ENCODE measurements at places on chromosomes 11 and 22.

DNA sequence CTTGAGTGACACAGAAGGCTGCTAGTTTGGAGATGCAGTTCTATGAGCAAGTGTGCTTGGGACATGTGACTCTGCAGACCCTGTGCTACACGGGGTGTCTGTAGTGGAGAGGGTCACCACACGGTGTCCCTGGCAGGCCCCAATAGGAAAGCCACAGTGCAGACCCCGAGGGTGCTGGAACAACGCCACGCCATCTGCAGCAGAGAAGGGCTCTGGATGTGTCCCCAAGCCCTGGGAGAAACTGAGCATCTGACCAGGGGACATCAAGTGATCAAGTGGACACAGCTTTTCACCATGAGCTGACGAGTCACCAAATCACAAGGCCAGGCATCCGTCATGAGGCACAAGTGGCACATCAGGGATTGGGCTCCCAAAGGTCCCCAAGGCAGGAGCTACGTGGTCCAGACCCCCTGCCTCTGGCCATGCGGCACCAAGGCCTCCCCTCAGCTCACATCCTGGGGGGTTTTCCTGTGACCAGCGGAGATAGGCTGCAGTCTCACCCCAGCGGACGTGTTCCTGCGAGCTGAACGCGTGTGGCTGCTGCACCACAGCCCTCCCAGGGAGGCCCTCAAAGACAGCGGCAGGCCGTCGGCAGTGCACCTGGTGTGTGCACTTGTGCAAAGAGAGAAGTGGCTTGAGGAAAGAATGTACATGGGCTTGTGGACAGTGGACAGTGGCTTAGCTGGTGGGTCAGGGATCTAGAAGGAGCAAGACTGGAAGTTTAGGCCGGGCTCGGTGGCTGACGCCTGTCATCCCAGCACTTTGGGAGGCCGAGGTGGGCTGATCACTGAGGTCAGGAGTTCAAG is 96.7 kb downstream of the RPS6KA4 start:
- no peak for DNase-seq

- DNase-seq, result no peak
Observed at GRCh38 chr11:914747-915501, 4.3 kb upstream of the CHID1 start.

GRCh38 chr22:28002181-28002700 is 83.2 kb upstream of the PITPNB start:
- peak; percentile 6 for DNase-seq

DNA sequence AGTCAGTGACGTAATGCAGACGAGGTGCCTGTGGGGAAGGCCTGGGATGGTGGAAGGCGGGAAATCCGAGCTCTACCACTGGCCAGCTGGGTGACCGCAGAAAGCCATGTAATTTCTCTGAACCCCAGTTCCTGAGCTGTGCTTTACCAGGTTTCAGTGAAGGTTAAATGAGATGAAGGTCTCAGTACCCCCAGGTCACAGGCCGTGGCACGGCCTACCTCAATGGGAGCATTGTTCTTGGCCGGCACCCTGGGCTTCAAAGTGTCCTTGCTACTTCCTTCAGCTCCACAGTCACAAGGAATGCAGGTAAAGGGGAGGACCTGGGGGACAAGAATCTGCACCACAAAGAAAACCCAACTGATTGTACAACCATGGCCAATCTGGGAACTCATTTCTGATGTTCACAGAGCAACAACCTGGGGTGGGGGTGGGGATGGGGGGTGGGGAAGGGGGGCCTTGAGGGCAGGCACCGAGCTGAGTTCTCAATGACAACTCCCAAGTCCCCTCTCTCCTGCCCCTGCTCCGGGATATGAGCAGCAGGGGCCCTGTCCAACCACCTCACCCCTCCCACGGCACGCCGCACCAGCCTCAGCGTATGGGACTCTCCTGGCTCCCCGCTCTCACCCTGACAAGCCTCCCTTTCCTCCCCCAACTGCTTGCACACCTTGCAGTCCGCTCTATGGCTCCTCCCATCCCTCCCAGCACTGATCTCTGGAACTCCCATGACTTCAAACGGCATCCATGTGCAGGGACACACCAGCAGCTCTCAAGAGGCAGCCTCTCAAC is 59.1 kb upstream of the ARFGAP3 start:
- DNase-seq, result no peak

- DNase-seq, result no peak
Observed at GRCh38 chr11:130313383-130314183, 1.1 kb downstream of the ZBTB44 start.

GRCh38 chr11:118998388-118998717 is 415 bp downstream of the CENATAC start:
- DNase-seq, result no peak

DNA sequence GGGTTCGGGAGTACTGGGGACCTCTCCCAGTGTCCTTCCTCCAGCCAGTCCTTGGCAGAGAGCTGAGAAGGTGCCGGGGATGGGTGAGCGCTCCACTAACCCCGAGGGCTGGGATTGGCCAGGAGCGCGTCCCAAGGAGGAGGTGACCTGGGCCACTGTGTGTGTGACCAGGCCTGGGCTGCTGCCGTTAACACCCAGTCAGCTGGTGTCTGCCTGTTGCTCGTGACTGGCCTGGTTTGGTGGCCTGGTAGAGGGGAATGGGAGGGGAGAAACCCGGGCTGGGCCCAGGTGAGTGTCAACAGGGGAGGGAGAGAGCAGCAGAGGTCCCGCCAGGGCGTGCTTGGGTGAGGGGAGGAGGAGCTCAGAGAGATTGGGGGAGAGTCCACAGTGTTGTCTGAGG is 29.9 kb upstream of the GRAMD4 start:
- no peak for DNase-seq

DNA sequence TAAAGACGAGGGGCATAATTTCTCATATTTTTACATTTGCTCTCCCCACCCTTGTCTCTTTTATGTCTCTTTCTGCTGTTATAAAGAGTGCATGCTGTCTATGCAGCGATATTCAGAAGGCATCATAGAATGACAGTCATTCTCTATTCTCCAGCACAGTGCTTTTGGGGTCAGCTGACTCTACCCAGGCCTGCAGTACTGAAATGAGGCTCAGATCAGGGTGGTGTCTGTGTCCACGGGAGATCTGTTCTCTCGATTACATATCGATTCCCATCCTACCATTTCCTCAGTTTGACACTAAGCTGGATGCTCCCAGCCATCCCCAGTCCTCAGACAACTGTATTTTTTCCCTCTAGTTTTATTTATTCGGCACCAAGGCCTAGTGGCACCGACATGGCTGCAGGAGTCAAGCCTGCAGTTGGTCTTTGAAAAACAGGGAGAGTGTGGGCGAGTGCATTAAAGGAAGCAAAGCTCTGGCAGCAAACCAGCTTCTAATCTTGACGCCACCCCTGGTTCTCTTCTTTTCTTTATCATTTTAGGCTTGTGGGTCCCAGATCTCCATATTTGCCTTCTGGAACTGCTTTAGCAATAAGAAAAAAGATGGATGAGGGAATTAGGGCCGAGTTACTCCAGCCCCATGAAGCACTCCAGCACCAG is 71.6 kb upstream of the PICALM start:
- DNase-seq, result no peak

GRCh38 chr11:112880495-112880894 is 80.7 kb upstream of the NCAM1 start:
- DNase-seq, result no peak

- DNase-seq, result no peak
Observed at GRCh38 chr22:47309946-47310345, 547.5 kb downstream of the TBC1D22A start.

- no peak for DNase-seq
Observed at GRCh38 chr11:14132312-14132711, 169.8 kb downstream of the SPON1 start.

GRCh38 chr22:19909350-19910179 is 32.0 kb upstream of the COMT start:
- peak; percentile 61 for DNase-seq

GRCh38 chr11:76566811-76567210 is 103.7 kb downstream of the LRRC32 start:
- DNase-seq, result no peak

- no peak for DNase-seq
Observed at GRCh38 chr22:20571078-20571503, 63.7 kb downstream of the MED15 start.

GRCh38 chr11:74257959-74258553 is 53.4 kb downstream of the P4HA3 start:
- DNase-seq, result peak; percentile 32

- no peak for DNase-seq
Observed at GRCh38 chr22:41917903-41918791, 3.3 kb upstream of the SHISA8 start.

DNA sequence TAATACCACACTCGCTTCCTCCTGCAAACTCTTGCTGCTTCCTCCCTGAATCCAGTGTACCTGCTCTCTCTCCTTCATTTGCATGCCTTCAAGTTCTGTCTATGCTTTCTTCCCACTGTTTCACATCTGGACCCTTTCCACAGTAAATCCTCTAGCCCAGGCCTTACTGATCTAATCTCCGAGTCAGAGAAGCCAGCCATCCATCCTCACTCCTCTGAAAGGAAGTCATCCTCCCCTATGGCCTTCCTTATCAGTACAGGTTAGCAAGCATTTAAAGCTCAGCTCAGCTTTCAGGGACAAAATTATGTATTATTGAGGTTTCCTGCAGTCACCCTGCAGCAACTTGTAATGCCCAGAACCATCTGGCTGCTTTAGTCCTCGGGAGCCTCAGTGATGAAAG is 116.1 kb downstream of the GALNT18 start:
- no peak for DNase-seq
